ENCODE measurements at places on chromosomes 16 and 17.

GRCh38 chr17:18226284-18226945 lies 980 bp downstream of the LLGL1 start:
- no peak for DNase-seq

- DNase-seq: no peak
Measured at GRCh38 chr16:1831186-1832075, 4.4 kb downstream of the FAHD1 start.

GRCh38 chr17:42386777-42387657 lies 1.2 kb downstream of the STAT3 start:
- DNase-seq: no peak

GRCh38 chr17:43662413-43663141 lies 855 bp upstream of the MEOX1 start:
- no peak for DNase-seq

DNA sequence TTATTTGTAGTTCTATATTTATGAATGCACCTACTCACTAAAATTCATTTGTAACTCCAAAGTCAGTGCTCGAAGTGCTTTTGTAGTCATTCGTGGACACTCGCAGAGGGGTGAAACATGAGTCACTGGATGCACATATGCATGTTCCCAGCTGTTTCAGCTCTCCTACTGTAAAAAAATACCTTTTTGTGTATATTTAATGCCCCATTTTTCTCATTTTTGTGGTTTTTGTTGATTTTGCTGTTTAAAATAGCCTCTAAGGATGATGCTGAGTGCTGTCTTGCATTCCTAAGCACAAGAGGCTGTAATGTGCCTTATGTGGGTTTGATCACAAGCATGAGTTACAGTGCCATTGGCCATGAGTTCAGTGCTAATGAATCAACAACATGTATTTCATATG lies 30.6 kb downstream of the CENPV start:
- no peak for DNase-seq

GRCh38 chr16:53730693-53731092 lies 26.7 kb downstream of the FTO start:
- no peak for DNase-seq

GRCh38 chr17:30084788-30085187 lies 31.8 kb upstream of the NSRP1 start:
- no peak for DNase-seq

DNA sequence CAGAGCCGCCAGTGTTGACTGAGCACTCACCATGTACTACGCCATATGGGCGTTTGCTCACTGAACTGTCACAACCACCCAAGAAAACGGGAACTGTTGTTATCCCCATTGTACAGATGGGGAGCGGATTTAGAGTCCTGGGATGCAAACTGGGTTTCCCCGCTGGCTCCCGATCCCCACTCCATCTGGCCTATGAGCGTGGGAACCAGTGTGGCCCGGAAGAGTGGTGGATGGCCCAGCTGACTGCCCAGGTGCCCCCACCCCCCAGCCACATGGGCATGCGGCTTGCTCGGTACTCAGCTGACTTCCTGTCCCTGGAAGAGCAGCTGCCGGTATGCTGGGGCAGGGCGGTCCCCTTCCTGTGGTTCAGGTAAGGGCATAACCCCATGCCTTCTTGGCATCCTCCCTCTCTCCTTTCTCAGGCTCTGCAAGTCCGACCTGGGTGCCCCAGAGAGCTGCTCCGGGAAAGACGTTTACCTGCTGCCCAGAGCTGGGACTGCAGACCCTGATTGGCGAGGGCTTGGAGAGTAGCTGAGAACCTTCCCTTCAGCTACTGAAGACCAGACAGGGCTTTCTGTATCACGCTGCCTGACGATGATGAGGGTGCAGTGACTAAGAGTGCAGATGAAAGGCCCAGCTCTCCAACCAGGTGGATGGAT lies 16.2 kb downstream of the SOCS3 start:
- DNase-seq: peak; percentile 50

GRCh38 chr16:68404736-68405345 lies 43.5 kb downstream of the SMPD3 start:
- DNase-seq: no peak

DNA sequence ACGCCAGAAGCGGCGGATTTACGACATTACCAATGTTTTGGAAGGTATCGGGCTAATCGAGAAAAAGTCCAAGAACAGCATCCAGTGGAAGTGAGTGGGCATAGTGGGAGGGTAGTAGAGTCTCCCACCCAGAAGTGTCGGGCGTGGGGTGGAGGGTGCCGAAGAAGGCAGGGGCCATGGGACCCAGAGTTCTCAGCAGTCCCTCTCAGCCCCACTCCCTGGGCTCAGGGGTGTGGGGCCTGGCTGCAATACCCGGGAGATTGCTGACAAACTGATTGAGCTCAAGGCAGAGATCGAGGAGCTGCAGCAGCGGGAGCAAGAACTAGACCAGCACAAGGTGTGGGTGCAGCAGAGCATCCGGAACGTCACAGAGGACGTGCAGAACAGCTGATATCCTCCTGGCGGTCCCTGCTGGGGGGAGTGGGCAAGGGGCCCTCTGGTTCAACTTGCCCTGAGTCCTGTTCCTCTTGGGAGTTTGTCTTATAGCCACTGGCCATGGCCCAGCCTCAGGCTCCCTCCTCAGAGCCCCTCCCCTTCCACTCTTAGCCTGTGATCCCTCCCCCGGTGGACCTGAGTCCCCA lies 916 bp downstream of the E2F4 start:
- DNase-seq: no peak

GRCh38 chr17:35745246-35745645 lies 7.8 kb downstream of the GAS2L2 start:
- no peak for DNase-seq

DNA sequence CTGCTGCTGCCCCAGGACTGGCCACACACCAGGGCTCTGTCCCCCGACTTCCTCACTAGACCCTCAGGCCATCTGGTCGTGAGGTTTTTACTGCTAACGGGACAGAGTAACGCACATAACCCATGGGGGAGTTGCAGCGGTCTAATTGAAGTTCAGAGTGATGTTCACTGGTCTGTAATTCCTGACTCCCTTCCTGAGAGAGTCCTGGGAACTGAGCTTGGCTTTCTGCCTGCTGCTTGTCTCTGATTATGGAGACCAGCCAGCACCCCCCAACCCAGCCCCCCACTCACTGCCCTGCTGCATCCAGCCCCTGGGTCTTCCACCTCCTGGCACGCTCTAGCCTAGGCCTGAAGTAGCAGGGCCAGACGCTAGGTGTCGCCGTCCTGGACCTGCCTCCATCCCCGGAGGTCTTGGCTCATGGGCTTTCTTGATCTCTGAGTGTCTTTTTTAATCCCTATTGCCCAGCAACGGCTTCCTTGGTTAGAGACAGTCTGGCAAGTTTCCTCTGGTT lies 192.9 kb downstream of the CCDC182 start:
- no peak for DNase-seq

DNA sequence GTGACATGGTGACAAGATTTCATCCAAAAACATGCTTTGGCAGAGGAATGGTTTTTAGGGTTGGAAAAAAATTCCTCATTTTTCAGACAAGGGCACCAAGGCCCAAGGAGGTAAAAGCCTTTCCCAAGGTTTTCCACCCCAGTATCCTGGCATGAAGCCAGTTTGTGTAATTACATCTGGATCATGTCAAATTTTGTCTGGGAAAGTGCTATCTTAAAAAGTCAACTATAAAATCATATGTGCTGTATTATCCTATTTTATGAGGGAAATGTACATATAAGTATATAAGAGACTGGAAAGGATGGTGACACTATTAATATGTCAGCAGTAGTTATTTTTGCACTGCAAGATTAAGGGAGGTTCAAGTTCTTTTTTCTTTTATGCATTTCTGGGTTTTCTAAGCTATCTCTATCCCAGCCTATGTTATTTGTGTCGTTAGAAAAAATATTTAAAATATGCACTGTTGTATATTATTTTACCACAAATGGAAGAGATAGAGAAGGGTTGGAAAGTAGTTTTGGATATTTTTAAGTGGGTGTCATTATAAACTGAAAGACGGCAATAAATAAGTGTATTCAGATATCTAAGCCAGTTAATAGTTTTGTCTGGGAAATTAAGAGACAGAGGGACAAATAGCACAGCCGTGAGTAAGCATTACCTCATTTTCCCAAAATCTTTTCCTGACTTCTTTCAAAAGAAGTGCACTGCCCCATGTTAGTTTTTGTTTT lies 13.5 kb upstream of the FBXO47 start:
- no peak for DNase-seq

DNA sequence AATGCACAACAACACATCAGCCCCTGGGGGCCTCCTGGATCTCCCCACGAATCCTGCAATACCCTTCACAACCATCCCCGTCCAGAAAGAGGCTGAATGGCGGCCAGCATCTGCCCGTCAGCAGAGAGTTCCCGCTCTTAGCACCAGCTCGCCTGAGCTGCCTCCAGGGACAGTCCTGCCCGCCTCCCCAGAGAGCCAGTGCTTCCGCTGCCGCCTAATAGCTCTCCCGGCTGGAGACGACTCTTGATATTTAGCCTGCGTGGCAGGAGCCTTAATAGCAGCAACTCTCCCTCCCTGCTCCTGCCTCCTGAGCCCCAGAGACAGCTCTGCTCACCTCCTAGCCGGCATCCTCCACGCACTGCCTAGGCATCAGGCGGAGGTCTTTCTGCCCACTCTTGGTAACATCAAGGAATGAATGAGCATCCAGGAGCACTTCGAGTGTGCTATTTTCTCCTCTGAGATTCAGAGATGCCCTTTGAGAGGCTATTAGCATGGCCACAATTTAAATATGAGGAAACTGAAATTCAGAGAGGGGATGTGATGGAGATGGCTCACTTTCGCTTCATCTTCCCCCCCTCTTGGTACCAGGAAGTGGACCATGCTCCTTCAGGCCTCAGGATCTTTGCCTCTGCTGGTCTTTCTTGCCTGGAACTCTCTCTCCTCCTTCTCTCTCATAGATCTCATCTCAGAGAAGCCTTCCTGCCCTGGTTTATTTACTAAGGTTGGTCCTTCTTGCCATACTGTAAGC lies 67.9 kb downstream of the RAI1 start:
- no peak for DNase-seq

- no peak for DNase-seq
Measured at GRCh38 chr16:89697161-89697615, 4.3 kb downstream of the SPATA2L start.

DNA sequence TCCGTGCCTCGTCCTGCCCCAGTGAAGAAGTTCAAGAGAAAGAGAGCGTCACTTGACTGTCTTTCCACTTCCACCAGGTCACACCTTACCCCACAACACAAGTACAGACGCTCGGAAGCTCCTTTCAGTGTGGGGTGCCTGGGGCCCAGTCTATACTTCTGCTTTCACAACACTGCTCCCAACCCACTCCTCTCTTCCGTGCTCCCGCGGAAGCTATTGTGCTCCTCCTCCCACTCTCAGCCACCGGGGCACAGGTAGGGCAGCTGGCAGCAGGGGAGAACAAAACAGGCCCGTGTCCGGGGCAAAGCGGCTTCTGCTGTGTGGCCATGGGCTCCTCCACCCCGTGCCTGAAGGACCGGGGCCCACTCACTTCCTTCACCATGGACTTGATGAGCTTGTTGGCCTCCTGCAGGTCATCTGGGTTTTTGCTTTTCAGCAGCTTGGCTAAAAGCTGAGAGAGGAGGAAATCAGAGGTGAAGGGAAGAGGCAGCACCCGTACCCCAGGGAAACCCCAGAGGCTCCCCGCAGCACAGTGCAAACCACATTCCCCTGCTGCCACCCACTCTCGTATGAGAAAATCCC lies 18.9 kb downstream of the GGA3 start:
- no peak for DNase-seq

DNA sequence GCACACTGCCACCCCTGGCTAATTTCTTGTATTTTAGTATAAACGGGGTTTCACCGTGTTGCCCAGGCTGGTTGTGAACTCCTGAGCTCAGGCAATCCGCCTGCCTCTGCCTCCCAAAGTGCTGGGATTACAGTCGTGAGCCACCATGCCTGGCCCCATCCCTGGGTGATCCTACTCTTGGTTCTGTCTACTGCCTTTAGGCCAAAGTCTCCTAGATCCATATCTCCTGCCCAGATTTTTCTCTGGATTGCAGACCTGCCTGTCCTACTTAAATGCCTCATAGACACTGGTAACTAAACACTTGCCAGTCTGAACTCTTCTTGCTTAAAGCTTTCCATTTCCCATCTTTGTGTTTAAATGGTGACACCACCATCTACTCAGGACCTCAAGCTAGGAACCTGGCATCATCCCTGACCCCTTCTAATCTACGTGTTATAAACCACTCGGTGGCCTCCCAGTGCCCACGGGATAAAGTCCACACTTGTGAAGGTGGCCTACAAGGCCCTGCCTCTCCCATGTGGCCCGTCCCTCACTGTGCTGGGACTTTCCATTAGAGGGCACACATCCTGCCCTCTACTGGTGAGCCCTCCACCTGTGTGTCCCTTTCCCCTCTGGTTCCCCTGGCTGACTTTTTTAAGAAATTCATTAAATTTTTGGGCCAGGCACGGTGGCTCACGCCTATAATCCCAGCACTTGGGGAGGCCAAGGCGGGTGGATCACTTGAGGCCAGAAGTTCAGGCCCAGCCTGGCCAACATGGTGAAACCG lies 51.1 kb downstream of the USP43 start:
- DNase-seq: no peak

GRCh38 chr16:4385066-4385788 lies 13.6 kb downstream of the VASN start:
- DNase-seq: no peak

- no peak for DNase-seq
Measured at GRCh38 chr16:70254965-70255286, 3.2 kb upstream of the EXOSC6 start.

GRCh38 chr16:1972490-1972877 lies 631 bp downstream of the TBL3 start:
- DNase-seq: no peak

DNA sequence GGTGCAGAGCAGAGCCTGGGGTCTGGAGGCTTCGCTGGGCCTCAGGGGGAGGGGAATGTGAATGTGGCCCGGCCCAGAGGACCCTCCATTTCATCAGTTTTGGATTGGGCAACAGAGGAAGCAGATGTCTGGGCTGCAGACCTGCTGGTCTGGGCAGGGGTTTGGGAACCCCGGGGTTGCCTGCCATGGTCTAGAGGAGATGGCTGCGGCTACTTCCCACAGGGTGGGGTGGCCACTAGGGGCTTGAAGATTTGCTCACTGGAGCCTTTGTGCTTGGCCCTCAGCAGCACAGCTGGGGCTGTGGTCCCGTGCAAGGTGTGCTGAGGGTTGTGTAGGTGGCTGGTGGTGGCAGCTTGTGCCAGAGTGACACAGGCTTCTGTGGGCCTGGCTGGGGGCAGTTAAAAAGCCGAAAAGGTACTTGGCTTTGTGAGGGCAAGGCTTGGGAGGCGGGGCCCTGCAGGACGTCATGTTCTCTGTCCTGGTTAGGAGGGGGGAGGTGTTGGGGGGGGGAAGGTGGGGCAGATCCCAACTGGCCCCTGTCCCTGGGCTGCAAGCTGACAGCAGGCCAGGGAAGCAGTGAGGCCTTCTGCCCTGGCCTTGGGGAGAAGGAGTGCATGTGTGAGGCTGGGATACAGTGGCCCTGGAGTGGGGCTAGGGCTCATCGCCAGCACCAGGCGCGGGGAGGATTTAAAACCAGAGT lies 98.0 kb downstream of the KPNA2 start:
- DNase-seq: no peak

Measured in stimulated activated CD8-positive, alpha-beta memory T cell treated with anti-CD3 and anti-CD28 coated beads, Interleukin-15, amount 100 ng/mL, for 4 hours (primary cell).